ENCODE measurements at places on chromosomes 7 and 10.

GRCh38 chr7:74993121-74993520 is 28.6 kb downstream of the CASTOR2 start:
- DNase-seq = no peak

- DNase-seq = no peak
Observed at GRCh38 chr10:89621438-89621837, 23.6 kb downstream of the PANK1 start.

- DNase-seq = no peak
Observed at GRCh38 chr10:116785867-116786266, 43.5 kb upstream of the HSPA12A start.

GRCh38 chr10:62170732-62171131 is 97.9 kb downstream of the RTKN2 start:
- no peak for DNase-seq

GRCh38 chr10:4427532-4427931 is 398.5 kb upstream of the AKR1E2 start:
- no peak for DNase-seq

- no peak for DNase-seq
Observed at GRCh38 chr10:101629837-101630632, 41.9 kb downstream of the DPCD start.

GRCh38 chr10:131723297-131724168 is 177.3 kb upstream of the PPP2R2D start:
- no peak for DNase-seq

DNA sequence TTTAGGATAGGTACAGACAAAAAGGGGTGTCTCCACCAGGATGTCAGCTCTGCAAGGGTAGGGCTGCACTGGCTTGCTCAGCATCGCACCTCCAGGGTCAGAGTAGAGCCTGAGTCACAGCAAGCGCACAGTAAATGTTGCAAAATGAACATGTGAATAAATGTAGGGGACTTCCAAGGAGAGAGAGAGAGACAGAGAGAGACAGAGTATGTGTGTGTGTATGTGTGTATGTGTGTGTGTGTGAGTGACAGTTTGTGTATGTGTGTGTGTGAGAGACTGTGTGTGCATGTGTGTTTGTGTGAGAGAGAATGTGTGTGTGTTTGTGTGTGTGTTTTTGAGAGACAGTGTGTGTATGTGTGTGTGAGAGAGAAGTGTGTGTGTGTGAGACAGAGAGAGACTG is 163.3 kb downstream of the RPS24 start:
- no peak for DNase-seq

DNA sequence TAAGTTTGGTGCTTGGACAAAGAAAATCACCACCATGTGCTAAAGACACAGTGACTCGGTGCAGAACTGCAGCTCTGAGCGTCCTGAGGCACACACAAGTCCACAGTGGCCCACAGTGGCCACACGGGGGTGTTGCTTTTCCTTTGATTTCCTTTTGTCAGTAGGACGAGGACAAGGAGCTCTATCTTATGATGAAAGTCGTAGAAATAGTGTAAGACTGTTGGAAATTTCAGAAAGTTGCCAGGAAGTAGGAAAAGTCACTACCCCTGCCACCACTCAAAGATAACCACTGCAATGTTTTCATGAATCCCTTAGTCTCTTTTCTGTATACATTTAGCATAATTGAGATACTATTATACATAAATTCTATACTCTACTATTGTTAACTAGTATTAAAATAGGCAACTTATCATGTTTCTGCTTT is 146.0 kb downstream of the TNS3 start:
- no peak for DNase-seq

- no peak for DNase-seq
Observed at GRCh38 chr7:19404912-19405329, 259.7 kb upstream of the FERD3L start.

GRCh38 chr10:49613165-49613881 is 514 bp upstream of the CHAT start:
- DNase-seq = no peak

DNA sequence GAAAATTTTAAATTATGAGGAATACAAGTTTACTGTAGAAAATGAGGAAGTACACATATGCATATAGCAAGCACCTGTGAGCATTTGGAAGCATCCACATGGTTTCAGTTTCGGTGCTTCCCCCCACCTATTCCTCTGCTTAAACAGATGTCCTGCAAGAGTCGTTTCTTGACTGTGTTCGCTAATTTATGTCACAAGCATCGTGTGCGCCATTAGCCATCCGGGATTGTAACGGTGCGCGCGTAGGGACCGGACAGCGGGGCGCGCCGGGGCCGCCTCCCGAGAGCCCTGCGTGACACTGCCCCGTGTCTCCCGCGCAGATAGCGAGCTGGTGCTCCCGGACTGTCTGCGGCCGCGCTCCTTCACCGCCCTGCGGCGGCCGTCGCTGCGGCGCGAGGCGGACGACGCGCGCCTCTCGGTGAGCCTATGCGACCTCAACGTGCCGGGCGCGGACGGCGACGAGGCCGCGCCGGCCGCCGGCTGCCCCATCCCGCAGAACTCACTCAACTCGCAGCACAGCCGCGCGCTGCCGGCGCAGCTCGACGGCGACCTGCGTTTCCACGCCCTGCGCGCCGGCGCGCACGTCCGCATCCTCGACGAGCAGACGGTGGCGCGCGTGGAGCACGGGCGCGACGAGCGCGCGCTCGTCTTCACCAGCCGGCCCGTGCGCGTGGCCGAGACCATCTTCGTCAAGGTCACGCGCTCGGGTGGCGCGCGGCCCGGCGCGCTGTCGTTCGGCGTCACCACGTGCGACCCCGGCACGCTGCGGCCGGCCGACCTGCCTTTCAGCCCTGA is 90.9 kb downstream of the NEURL1 start:
- no peak for DNase-seq

DNA sequence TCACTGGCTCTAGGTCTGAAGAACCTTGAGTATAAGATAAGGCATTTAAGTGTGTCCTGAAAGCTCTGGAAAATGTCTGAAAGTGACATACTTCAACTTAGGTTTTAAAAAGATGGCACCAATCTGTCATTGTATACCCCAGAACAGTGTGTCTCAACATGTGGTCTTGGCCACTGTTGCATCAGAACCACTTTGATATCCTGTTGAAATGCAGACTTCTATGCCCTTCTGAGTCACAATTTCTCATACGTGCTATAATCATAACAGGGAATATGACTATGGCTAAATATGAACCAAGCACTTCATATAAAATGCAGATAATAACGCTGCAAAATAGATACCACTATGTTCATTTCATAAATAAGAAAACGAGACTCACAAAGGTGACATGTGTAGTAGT is 38.0 kb upstream of the GPAM start:
- no peak for DNase-seq

DNA sequence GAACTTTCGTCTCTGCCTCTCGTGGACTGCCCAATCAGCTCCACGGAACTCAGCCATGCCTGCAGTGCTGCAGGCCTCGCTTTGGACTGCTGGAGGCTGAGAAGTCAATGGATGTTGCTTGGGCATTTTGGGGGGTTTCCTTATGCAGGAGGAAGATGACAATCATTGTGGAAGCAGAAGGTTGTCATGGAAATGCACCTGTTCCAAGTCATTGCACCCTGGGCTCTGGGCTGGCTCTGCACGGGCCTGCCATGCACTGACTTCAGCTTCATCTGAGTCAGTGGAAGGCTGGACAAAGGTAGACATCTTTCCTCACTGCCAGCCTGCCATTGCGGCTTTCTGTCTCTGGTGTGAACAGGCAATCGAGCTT is 217.3 kb downstream of the RPS24 start:
- DNase-seq = no peak

Measured in NCI-H2227 treated with DMSO at 0.1 percent for 48 hours (cell line).